ENCODE measurements at places on chromosomes 12 and 14. TPM values are rescaled to one million over a fixed set of nuclear protein-coding genes. Genes with fewer than 3 reads are reported as not detected.

The OR6C2 gene
- polyA plus RNA-seq: not detected

The MED6 gene
- 36.4 TPM for polyA plus RNA-seq

The FLRT2 gene
- 237 TPM for polyA plus RNA-seq

The SYCP3 gene
- polyA plus RNA-seq: 0.07 TPM

The TCL1A gene
- polyA plus RNA-seq: 1.9 TPM

The LRRIQ1 gene
- 46.8 TPM for polyA plus RNA-seq

The SCNN1A gene
- 72.2 TPM for polyA plus RNA-seq

The KRT80 gene
- 1.1 TPM for polyA plus RNA-seq

The CLEC6A gene
- 0.06 TPM for polyA plus RNA-seq

The KRT73 gene
- not detected for polyA plus RNA-seq

The LRFN5 gene
- polyA plus RNA-seq: 11.3 TPM

The OAS1 gene
- polyA plus RNA-seq: 9.7 TPM

The ASCL1 gene
- polyA plus RNA-seq: 0.12 TPM

The ALX1 gene
- polyA plus RNA-seq: 52.6 TPM

The CCDC77 gene
- 28.1 TPM for polyA plus RNA-seq

The CEP83 gene
- polyA plus RNA-seq: 49.5 TPM

The HOTAIR gene
- polyA plus RNA-seq: 0.96 TPM

The ARHGEF40 gene
- polyA plus RNA-seq: 78.8 TPM

The TEX52 gene
- polyA plus RNA-seq: 2.3 TPM

The NOVA1 gene
- polyA plus RNA-seq: 23.8 TPM

The GPRC5A gene
- 8.4 TPM for polyA plus RNA-seq

The MMP19 gene
- polyA plus RNA-seq: 1.1 TPM

The SSTR1 gene
- 2.4 TPM for polyA plus RNA-seq

The KRT78 gene
- not detected for polyA plus RNA-seq
